ENCODE measurements at places on chromosomes 4 and X.

DNA sequence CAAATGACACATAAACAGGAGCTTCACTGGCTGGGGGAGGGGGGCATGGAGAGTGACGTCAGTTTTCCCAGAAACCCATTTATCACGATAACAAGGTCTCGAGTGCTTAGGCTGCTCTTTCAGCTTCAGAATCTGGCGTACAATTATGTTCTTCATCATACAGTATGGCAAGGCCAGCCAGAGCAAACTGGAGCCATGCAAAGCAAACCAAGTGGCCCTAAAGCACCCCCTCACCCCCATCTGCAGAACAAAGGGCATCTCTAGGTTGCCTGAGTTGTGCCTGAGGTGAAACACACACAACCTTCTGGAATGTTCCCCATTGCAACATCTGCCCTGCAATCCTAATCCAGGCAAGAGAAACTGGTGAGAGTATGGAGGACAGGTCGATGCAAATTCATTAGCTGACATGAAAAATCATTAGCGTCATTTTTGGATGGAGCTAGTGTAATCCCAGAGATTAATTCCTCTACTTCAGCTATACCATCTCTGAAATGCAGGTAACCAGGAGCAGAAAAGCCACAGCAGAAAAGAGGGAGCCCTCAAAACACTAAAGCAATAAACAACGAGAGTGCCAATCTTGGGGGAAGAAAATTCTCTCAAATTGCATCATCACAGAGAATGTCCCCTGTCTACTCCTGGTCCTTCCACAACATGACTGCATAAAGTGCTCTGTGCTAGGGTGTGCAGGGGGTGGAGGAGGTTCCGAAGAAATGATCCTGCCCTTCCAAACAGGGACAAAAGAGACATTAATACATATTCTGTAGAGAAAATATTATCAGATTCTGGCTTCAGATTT, 1.8 kb downstream of the SEPTIN6 start:
- DNase-seq, result no peak

- no peak for DNase-seq
These were observed 227.0 kb downstream of the C4orf33 start for GRCh38 chr4:129322920-129323319.

DNA sequence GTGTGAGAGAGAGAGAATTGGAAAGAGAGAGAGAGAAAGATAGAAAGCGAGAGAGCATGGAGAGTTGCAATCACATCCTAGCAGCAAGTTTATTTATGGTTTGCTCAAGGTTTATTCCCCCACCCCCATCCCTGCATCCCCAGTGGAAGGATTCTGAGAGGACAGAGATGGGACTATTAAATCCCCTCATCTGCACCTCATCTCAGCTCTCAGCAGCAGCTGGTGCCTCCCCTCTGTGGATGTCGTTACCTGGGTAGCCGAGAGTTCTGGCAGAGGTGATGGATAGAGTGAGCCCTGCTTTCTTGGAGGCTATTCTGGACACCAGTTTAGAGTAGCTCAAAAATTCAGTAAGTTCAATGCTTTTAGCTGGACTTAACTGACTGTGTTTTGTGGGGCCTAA, 132.0 kb upstream of the RAI2 start:
- no peak for DNase-seq

- DNase-seq, result no peak
These were observed 2.0 kb downstream of the RAB40A start for GRCh38 chrX:103517246-103517645.

GRCh38 chr4:1477045-1477840, 71.0 kb upstream of the NKX1-1 start:
- peak; percentile 8 for DNase-seq

DNA sequence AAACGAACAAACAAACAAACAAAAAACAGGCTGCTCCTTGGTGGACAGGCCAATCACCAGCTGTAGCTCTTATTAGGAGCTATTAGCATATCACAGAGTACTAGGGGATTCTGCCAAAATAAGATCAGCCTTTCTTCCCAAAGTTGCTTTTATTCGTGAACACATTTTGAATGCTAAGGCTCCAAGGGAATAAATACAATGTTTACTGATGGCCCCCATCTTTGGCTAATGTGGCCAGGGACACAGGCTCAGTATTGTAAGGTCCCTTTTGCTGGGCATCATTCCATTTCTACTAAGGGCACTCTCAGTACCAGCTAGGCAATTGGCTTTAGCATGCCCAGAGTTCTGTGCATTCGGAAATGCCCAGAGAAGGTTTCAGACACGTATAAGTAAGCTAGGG, 84.3 kb downstream of the GPC4 start:
- DNase-seq, result no peak

- no peak for DNase-seq
These were observed 140.8 kb downstream of the OPHN1 start for GRCh38 chrX:68292471-68292870.

GRCh38 chrX:139762400-139763183, 54.6 kb upstream of the MCF2 start:
- DNase-seq, result no peak

DNA sequence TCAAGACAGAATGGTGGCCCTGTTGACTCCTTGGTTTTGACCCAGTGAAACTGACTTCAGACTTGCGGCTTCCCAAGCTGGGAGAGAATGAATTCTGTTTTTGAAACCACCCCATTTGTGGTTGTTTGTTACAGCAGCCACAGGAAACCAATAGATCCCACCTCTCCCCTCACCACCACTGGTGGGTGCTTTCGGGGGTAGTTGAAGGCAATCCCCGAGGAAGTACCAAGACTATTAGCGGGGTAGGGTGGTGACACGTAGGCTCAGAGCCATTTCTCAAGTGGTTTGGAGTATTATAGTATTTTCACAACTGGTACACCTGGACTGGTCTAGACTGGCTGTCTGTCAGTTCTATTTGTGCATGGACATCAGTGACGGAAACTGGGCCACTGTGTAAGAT, 189.1 kb upstream of the RBPJ start:
- no peak for DNase-seq

DNA sequence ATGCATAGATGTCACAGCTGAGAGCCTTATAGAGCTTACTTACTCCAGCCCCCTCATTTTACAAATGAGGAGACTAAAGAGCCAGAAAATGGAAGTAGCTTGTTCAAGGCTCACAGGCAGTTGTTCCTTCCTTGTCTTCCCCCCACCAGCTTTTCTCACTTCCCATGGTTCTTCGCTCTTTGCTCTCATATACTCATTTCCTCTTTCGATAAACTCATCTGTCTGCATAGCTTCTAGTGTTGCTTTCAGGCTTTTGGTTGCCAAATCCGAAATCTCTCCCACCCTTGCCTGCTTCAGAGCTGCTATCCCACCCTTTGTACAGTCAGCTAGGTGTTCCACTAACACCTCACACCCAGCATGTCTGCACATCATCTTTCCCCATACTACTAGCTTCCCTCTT, 25.0 kb upstream of the GJB1 start:
- DNase-seq, result no peak

DNA sequence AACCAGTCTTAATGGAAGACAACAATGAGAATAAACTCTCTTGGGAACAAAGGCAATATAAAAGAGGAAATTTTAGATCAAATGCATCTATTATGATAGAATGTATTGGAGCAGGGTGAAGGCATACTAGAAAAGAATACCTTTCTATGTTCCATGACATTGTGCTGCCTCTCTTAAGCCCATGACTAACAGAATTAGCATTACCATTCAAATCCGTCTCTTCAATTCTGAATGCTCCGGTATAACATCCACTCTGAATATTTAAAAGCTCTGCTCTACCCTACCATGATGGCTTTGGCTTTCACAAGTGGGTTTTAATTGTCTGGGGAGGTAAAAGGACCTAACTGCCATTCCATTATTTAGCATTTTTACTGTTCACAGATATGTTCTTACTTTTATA, 1878.4 kb downstream of the ARAP2 start:
- DNase-seq, result no peak

DNA sequence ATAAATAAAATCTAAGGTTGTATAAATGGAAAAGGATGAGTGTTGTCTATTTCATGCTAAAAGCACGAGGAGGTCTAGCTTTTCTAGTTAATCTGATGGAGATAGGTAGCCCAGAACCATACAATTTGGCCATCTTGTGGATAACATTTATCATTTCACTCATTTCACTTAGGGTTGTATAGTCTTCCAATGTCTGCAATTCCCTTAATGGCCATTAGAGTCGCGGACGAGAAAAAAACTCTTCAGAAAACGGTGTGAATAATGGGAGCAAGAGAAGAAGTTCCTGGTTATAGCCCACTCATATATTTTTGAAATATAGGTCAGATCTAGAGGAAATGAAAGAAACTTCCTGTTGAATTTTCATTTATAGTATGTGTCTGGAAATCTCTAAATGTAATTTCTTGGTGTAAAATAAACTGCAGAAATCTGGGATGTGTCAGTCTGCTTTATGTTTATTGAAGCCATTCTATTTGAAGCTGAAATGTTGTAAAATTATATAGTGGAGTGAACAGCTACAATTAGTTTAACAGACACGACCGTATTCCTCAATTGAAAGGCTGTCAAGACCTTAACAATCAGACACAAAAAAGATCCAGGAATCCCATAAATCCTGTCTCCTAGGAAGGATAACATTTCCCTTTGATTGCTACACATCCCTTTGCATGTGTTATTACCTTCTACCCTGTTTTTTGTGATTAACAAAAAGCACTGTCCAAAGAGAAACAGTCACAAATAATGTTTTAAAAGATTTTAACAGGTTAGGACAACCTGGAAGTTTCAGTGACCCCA, 47.7 kb upstream of the MGST2 start:
- DNase-seq, result no peak

- no peak for DNase-seq
These were observed 487.4 kb downstream of the PABPC4L start for GRCh38 chr4:133714211-133714610.

DNA sequence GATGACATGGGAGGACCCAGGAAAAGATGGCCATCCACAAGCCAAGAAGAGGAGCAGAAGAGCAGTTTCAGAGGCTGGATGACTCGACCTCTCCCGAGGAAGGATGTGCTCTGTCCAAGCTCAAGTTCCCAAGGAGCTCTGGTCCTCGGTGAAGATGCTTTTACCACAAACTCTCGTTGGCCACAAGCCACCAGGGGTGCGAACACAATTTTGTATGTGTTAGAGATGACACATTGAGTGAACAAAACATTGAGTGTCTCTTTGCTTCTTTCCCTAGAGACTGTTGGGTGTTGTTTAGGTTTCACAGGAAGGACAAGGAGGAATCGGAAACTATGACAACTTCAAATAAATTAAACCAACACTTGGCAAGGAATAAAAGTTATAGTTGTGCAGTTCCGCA, 26.3 kb downstream of the FGFBP1 start:
- no peak for DNase-seq

GRCh38 chrX:148333989-148334388, 166.4 kb upstream of the AFF2 start:
- no peak for DNase-seq

DNA sequence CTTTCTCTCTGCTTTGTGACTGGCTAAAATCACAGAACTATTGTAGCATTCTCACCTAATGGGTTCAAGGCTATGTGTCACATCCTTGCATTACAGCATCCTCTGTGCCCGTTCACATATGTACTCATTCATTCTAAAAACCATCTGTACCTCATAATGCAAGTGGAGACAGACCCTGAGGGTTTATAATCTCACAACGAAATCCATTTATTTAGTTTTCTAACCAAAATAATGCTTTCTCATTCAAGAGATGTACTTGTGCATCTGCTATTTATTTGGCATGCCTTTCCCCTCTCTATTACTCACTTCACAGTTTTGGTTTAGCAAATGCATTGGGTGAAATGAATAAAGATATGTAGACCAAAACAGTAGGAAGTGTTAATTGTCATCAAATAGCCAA, 261.5 kb downstream of the DCHS2 start:
- no peak for DNase-seq

GRCh38 chrX:131709553-131709952, 165.7 kb downstream of the OR13H1 start:
- no peak for DNase-seq

GRCh38 chr4:2378401-2378800, 40.0 kb downstream of the ZFYVE28 start:
- no peak for DNase-seq

GRCh38 chrX:130952266-130953043, 49.4 kb upstream of the ENOX2 start:
- DNase-seq, result no peak

DNA sequence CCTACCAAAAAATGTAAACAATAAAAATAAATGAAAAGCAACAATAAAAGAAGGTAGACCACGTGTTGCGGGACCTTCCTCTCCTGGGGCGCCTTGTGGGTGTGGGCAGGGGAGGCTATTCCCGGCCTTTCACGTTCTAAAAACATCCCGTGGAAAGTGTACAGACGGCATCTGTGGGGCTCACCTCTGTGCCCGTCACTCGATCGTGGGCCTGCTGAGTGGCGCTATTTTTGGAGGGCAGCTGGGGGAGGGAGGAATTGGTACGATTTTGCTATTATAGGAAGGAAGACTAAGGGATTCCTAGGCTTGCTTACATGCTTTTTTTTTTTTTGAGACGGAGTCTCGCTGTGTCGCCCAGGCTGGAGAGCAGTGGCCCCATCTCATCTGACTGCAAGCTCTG, 13.6 kb upstream of the PPP2R3B start:
- no peak for DNase-seq

- no peak for DNase-seq
These were observed 964.3 kb upstream of the TENM3 start for GRCh38 chr4:181278941-181279340.

DNA sequence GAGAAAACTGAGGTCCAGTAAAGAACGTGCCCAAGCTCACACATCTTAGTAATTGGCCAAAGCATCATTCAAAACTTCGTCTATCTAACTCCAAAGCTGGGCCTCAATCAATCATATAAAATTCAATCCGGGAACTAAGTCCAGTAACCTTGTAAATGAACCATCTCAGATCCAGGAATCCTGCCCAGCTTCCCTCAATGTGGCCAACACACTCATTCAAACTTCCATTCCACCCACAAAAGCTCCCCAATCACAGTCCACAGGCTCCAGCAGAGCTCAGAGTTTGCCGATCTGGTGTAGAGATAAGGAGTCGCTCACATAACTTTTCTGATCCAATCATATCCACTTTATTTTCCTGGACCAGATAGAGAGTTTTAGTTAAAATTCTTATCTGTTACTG, 144.8 kb downstream of the SPATA18 start:
- DNase-seq, result no peak

GRCh38 chr4:26337612-26338011, 16.8 kb downstream of the RBPJ start:
- no peak for DNase-seq

- no peak for DNase-seq
These were observed 689 bp downstream of the METAP1 start for GRCh38 chr4:98996056-98996764.

DNA sequence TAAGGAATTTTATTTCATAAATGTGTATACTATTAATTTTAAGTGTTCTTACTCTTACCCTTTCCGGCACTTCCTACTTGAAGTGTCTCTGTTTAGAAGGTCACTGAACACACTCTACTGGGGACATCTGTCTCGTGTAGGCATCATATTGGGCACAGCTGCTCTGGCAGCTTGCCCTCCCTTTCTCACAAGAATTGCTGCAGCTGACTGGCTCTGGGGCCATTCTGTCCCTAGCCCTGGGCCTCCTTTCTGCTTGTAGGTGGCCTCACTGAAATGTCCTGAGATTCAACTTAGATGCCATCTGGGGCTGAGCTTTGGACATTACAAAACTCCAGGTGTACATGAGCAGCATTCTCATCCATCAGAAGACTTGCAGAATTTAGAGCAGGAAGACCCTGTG, 49.6 kb downstream of the SMAD1 start:
- no peak for DNase-seq

GRCh38 chr4:40190465-40190864, 6.4 kb upstream of the RHOH start:
- no peak for DNase-seq

- no peak for DNase-seq
These were observed 41.2 kb downstream of the NPY5R start for GRCh38 chr4:163384926-163385325.

- DNase-seq, result no peak
These were observed 2.7 kb downstream of the CCDC120 start for GRCh38 chrX:49061490-49061889.
